ENCODE measurements at places on chromosomes 5 and 9.

DNA sequence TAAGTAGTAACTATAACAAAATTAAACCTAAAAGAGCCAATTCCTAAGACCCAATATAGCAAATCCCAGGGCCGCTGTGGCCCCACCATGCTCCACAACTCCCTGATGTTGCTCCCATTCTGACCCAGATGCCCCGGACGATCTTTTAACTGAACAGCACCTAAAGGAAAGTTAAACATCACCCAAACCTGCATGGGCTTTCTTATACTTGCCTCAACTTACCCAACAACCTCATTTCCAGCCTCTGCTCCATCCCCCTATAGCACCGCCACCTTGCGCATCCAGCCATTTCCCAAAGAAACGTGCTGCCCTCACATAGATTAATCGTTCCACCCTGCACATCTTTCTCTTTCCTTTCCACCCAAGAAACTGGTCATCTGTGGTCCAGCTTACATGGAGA is 54.6 kb downstream of the ZNF354C start:
- DNase-seq = no peak

- DNase-seq = no peak
These were observed 207.3 kb upstream of the IER5L start for GRCh38 chr9:129385211-129385934.

GRCh38 chr9:35415402-35416097 is 74.4 kb upstream of the RUSC2 start:
- no peak for DNase-seq

DNA sequence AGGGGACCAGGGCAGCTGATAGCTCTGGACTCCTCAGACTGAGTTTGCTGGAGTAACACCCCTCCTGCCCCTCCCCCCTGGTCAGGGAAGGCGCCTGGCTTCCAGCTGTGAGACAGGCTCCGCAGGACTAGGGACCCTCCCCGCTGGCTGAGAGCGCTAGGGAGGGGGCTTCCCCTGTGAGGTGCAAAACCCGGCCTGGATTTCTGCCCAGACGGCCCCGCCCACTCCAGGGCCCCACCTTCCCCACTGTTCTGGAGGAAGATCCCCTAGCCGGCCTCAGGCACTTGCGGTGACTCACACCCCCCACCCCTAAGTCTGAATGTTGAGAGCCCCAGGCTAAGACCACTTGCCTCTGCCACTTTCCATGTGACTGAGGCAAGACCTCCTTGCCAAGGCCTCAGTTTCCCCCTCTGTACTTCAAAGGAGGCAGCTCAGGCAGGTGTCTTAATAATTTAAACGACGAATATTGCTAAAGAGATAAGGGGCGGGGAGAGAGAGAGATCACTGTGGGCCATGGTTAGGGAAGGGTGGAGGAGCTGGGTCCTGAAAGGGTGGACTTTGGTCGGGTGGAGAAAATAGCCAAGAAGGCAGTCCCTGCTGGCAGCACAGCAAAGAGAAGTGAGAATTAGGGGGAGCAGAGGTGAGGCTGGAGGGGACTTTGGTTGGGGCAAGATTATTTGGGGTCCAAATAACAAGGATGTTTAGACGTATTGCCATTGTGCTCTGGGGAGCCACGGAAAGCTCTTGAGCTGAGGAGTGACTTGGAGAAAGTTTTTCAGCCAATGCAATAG is 1.0 kb upstream of the DAB2IP start:
- peak; percentile 74 for DNase-seq

GRCh38 chr9:85200726-85201404 is 531.3 kb downstream of the NTRK2 start:
- DNase-seq = peak; percentile 48

DNA sequence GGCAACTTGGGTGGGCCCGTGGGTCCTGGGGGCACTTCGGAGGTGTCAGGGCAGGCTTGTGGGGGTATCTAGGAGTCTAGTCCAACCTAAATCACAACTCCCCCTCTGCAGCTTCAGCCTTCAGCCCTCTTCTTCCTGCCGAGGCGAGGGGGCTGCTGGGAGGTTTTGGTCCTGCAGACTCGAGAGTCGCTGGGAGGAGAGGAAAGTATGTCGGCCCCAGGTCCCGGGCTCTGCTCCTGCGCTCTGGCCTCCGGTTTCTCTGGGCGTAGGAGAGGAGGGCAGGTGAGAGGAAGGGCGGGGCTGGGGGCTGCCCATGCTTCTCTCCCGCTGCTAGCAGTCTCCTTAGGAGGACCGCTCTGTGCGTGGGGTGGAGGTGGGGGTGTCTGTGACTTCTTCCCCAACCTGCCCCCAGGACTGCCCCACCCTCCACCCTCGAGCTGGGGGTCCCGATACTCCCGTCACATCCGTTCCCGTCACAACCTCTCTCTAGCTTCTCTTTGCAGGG is 139.8 kb upstream of the COL5A1 start:
- no peak for DNase-seq

DNA sequence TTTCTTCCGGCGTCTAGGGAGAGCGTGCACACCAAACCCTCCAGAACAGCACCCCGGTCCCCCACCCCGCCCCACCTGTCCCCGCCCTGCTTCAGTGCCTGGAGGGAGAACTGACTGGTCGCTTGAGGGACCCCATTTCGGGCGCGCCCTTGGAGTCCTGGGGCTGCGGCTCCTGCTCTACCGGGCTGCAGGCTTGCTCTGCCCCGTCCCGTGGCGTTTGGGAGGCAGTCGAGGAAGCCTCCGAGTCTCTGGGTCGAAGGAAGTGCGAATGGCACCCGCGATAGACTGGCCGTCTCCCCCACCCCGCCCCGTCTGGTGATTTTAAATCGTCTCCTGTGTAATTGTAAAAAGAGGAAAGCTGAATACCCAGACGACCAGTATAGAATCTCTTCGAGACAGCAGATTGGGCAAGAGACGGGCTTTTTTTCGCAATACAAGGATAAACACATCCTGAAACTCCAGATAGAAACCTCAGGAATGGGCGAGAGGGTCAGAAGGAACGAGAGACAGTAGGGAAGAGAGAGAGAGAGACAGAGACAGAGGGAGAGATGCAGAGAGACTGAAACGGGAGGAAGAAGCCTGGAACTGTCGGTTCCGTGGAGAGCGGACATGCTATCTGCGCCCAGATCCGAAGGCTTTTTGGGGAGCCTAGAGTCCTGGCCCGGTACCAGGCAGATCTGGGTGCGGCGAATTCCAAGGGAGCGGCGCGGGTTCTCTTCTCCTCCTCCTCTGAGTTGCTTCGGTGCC is 9.9 kb downstream of the PRDM6 start:
- DNase-seq = no peak

- no peak for DNase-seq
These were observed 27.4 kb downstream of the INVS start for GRCh38 chr9:100126423-100126822.

- no peak for DNase-seq
These were observed 382.0 kb downstream of the CDH12 start for GRCh38 chr5:22471154-22471553.

DNA sequence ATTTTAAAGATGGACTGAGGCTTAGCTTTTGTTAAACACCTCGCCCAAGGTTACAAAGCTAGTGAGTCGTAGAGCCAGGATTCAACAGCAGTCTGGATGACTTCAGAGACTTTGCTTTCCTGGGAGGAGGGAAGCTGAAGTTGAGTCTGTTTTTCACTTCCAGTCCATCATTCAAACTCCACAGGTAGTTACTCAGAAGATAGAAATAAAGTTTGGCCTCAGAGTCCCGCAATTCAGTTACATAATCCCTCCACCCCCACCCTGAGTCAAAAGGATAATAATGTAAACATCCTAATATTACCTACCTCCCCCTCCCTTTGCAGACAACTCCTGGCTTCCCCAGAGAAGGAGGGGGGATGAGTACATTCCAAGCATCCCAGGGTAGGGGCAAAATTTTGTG is 8.1 kb downstream of the HBEGF start:
- no peak for DNase-seq

- DNase-seq = no peak
These were observed 24.0 kb downstream of the STARD4 start for GRCh38 chr5:111488353-111488752.

- DNase-seq = no peak
These were observed 93.7 kb downstream of the PDE4D start for GRCh38 chr5:59799668-59800346.

- no peak for DNase-seq
These were observed 65.3 kb downstream of the ACTBL2 start for GRCh38 chr5:57417320-57417719.

- DNase-seq = no peak
These were observed 90.3 kb downstream of the MACROH2A1 start for GRCh38 chr5:135308752-135309151.

DNA sequence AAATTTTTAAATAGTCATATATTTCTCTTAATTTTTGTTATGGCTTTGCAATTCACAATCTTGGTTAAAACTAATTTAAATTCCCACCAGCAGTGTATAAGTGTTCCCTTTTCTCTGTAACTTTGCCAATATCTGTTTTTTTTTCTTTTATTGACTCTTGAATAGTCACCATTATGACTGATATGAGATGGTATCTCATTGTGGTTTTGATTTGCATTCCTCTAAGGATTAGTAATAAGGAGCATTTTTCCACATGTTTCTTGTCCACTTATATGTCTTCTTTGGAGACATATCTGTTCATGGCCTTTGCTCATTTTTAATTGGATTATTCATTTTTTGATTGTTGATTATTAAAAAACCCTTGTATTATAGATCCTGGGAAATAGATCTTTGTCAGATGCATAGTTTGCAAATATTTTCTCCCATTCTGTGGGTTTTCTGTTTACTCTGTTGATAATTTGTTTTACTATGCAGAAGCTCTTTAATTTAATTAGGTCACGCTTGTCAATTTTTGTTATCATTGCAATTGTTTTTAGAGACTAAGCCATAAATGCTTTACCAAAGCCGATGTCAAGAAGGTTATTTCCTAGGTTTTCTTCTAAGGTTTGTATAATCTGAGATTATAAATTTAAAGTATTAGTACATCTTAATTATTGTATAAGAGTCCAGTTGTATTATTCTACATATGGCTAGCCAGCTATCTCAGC is 610.9 kb downstream of the CHSY3 start:
- DNase-seq = no peak

- DNase-seq = no peak
These were observed 62.8 kb upstream of the STC2 start for GRCh38 chr5:173391031-173391430.

GRCh38 chr9:107363516-107364152 is 80.6 kb downstream of the RAD23B start:
- no peak for DNase-seq

DNA sequence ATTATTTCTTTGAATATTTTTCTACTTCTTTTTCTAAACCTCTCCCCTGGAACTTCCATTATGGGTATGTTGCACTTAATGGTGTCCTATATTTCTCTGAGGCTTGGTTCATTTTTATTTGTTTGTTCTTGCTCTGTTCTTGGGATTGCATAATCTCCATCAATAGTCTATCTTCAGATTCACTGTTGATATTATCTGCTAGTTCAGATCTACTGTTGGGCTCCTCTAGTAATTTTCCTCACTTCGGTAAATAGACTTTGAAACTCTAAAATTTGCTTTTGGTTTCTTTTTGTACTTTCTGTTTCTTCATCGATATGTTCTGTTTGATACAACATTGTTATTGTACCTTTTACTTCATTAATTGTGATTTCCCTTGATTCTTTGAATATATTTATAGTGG is 76.3 kb downstream of the MTREX start:
- no peak for DNase-seq

DNA sequence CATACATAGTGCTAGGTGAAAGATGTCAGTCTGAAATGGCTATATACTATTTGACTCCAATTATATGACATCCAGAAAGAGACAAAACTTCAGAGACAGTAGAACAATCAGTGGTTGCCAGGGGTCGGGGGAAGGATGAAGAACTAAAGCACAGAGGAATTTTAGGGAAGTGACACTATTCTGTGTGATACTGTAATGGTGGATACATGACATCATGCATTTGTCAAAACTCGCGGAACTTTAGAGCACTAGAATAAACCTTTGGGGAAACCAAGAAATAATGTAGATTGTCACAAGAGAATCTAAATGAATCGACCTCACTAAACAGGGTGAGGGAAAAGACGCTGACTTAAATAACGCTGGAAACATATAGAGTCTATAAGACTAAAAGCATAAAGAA is 107.0 kb upstream of the RETREG1 start:
- no peak for DNase-seq

Measured in NCI-H1092 (cell line).